ENCODE measurements at places on chromosomes 4 and X.

DNA sequence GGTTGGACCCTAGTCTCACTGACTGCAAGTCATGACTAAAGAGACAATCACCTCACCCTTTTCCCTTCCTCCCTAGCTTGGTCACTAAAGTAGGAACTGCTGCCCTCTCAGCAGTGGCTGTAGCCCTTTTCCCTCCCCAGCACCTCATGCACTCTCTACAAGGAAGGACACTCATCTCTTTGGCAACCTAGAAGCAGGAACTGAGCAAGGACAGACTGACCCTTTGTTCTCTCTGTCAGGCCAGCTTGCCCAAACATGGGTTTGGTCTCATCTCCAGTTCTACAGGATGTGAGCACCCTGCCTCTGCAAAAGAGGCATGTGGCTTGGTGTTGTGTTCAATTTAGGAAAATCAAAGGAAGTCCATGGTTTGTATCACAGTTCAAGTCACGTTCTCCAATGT lies 15.8 kb downstream of the LEF1 start:
- no peak for DNase-seq

GRCh38 chr4:61200187-61200915 lies at the start of gene ADGRL3:
ADGRL3 (plus strand) TSS chr4:61200326.
- no peak for DNase-seq

GRCh38 chr4:82721819-82722423 lies 76.7 kb downstream of the SCD5 start:
- DNase-seq = no peak

DNA sequence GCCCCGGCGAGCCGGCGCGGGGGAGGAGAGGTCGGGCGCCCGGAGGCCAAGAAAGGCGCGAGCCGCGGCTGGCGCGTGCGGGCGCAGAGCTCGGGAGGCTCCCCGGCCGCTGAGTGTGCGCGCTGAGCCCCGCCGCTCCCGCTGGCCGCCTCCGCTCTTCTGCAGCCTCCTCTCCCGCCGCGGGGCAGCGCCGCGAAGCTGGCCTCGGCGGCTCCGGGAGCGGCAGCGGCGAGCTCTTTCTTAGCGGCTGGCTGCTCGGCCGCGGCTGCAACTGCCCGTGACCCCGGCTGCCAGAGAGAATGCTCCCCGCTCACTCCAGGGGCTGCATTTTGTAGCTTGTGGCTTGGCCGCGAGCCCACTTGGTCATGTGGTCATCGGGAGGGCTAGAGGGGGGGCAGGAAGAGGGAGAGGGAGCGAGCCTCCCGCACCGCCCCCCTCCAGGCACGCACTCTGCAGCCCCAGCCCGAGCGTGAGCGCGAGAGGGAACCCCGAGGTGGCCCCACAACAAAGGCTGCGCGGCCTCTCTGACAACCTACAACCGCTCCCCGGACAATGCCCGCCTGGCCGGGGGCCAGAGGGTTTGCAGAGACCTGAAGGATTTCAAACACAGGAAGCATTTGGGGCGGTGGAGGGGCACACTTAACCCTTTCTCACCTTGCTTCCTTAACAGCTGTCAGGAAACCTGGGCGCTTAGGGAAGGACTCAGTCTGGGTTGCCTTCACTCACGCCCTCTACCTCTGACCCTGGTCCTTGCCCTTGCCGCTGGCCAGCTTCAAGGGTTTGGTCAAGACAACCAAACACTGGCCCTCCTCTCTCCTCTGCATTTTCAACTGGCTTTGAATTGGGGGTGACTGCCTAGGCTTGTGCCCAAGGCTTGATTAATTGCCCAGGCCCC lies at the start of gene APLN:
APLN (minus strand) TSS at position 305 of the 895 bp plus-strand sequence. CDS start 326 bp downstream, outside the sequence.
- no peak for DNase-seq

GRCh38 chrX:97743014-97743413 lies 859.3 kb downstream of the RPA4 start:
- DNase-seq = no peak

- no peak for DNase-seq
Observed at GRCh38 chr4:179678093-179678814, 2236.0 kb upstream of the AGA start.

DNA sequence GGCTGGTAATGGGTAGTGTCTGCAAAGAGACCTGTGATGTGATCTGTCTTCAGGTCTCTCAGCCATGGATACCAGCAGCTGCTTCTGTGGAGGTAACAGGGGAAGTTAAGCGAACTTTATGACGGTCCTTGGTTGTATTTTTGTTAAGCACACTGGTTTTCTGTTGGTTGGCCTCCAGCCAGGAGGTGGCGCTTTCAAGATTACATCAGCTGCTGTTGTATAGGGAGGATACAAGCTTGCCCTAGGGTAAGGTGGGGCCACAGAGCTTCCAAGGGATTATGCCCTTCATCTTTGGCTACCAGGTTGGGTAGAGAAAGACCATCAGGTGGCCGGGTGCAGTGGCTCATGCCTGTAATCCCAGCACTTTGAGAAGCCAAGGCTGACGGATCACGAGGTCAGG lies 834.2 kb upstream of the GALNTL6 start:
- DNase-seq = no peak

DNA sequence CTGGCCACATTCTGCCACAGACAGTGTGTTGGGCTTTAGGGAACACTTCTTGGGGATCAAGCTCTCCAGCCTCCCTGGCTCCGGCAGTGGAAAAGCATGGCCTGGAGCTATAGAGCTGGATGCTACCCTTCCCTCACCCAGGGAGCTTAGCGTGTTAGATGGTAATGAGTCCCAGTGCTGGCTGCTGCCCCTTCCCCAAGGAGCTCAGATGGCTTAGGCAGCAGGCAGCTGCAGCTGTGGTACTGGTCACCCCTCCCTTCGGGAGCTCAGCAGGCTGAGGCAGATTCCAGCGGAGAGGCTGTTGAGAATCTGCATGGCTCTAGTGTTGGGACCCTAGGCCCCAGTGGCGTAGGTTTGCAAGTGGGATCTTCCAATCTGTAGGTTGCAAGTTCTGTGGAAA lies 19.5 kb downstream of the TMEM144 start:
- DNase-seq = no peak

DNA sequence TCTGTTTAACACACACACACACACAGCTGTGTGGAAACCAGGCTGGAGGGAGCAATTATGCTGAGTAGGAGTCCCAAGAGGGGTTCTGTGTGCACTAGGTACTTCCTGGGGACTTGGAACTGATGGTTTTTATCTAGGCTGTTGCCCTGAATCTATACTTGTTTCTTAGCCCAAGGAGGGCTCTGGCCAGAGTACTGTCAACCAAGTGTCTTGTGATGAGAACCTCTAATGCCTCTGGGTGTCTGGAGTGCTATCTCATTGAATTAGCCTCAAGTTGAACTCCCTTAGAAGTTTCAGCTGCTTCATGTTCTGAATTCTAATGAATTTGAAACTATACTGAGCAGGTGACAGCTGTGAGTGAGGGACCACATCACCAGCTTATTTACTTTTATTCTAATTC lies 16.6 kb downstream of the ARHGAP24 start:
- DNase-seq = no peak
